ENCODE measurements at places on chromosomes 12 and 14. TPM values are rescaled to one million over a fixed set of nuclear protein-coding genes. Genes with fewer than 3 reads are reported as not detected.

The TBC1D30 gene
- total RNA-seq: 0.09 TPM

The TAS2R30 gene
- total RNA-seq: 0.26 TPM

The A2M gene
- 19.0 TPM for total RNA-seq

The PLEKHD1 gene
- total RNA-seq: not detected

The CLEC6A gene
- not detected for total RNA-seq

The PFKM gene
- total RNA-seq: 33.6 TPM

Data from pericardium fibroblast (primary cell).